NCI-H2107 (cell line): ENCODE measurements at places on chromosomes 16 and 17.

- DNase-seq, result no peak
Observed at GRCh38 chr16:71287911-71288310, 1.3 kb downstream of the CMTR2 start.

DNA sequence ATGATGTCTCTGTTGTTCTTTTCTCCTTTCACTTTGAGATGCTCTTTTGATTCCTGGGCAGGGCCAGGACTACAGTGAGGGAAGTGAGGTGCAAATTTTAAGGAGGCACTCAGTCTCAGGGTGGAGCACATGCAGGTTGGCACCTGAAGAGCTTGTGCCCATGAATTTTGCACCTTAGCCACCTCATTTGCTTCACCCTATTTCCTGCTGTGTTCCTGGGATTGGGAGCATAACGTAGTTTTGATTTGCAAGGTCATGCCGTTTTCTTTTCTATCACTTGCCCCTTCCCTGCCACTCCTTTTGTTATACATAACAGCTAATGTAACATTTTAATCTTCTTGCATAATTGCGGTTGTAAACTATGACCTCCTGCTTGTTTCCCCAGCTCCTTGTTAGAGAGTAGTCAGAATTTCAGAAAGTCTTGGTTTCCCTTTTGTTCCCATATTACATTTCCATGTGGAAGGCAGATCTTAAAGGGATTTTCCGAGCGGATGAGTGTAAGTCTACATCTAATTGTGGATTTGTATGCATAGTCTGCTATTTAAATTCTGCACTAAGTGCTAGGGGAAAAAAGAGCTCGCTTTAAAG is 9.8 kb downstream of the PMFBP1 start:
- DNase-seq, result peak; percentile 29

- DNase-seq, result no peak
Observed at GRCh38 chr17:60914078-60914477, 236.4 kb downstream of the BCAS3 start.

GRCh38 chr17:15514469-15514868 is 47.0 kb upstream of the CDRT4 start:
- no peak for DNase-seq

DNA sequence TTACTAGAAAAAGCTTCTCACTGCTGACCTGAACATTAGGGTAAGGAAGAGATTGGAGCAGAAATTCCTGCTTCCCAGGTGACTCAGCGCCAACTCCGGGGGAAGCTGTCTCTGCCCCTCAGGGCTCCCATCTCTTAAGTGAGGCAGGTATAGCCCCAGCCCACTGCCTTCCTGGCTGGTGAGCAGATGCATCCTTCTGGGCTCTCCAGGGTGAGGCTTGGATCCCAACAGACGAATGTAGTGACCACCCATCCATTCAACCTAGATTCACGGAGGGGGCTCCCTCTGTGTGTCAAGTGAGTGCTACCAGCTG is 3.2 kb downstream of the ATP2C2 start:
- DNase-seq, result no peak

GRCh38 chr17:47760409-47761140 is 27.5 kb downstream of the TBX21 start:
- no peak for DNase-seq

GRCh38 chr16:56234737-56235136 is 43.4 kb downstream of the GNAO1 start:
- no peak for DNase-seq

- no peak for DNase-seq
Observed at GRCh38 chr17:67156269-67157199, 88.5 kb downstream of the HELZ start.

- no peak for DNase-seq
Observed at GRCh38 chr17:17346428-17347233, 43.5 kb downstream of the NT5M start.

- peak; percentile 29 for DNase-seq
Observed at GRCh38 chr17:74635418-74635817, 11.9 kb upstream of the CD300E start.

GRCh38 chr16:17801068-17801467 is 330.3 kb upstream of the XYLT1 start:
- DNase-seq, result no peak

- no peak for DNase-seq
Observed at GRCh38 chr17:17924131-17924856, 47.9 kb downstream of the TOM1L2 start.

GRCh38 chr17:68600067-68600930 is 868 bp downstream of the FAM20A start:
- DNase-seq, result no peak

GRCh38 chr16:28168991-28169554 is 42.7 kb downstream of the XPO6 start:
- DNase-seq, result no peak

- DNase-seq, result no peak
Observed at GRCh38 chr17:48213797-48214196, 106.2 kb downstream of the SNX11 start.

GRCh38 chr17:36514856-36515255 is 19.8 kb downstream of the MYO19 start:
- DNase-seq, result no peak

- no peak for DNase-seq
Observed at GRCh38 chr16:57800200-57801097, 1.8 kb downstream of the KIFC3 start.

GRCh38 chr17:27407916-27408864 is 48.1 kb upstream of the KSR1 start:
- no peak for DNase-seq

GRCh38 chr17:50168319-50168718 is 2.5 kb downstream of the SGCA start:
- no peak for DNase-seq

GRCh38 chr17:1612400-1612799 is 16.2 kb downstream of the SLC43A2 start:
- DNase-seq, result no peak

GRCh38 chr17:20975566-20975965 is 67.2 kb downstream of the USP22 start:
- no peak for DNase-seq

DNA sequence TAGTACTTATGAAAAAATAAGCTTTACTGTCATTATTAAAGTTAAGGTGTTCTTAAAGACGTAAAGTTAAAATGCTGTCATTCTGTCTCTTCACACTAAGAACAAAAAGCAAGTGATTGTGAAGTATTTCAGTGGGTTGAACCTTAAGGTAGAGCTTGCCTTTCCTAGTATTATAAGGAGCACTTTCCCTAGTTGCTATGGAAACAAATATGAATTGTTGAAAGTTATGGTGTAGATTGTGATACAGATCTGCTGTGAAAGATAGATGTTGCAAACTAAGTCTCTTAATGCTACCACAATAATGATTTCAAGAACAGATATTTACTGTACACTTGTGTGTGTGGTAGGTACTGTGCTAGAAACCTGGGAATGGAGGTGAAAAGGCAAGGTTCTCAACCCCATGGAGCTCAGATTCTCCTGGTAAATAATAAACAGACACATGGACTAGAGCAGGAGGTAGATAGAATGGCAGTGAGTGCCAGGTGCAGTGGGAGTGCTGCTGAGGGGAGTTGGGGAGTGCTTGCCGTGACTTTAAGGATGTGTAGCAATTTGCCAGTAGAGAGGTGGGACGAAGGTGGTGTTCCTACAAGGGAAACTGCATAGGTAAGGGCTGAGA is 34.7 kb downstream of the MRTFB start:
- DNase-seq, result no peak

- no peak for DNase-seq
Observed at GRCh38 chr17:50239937-50240336, 34.3 kb upstream of the TMEM92 start.

DNA sequence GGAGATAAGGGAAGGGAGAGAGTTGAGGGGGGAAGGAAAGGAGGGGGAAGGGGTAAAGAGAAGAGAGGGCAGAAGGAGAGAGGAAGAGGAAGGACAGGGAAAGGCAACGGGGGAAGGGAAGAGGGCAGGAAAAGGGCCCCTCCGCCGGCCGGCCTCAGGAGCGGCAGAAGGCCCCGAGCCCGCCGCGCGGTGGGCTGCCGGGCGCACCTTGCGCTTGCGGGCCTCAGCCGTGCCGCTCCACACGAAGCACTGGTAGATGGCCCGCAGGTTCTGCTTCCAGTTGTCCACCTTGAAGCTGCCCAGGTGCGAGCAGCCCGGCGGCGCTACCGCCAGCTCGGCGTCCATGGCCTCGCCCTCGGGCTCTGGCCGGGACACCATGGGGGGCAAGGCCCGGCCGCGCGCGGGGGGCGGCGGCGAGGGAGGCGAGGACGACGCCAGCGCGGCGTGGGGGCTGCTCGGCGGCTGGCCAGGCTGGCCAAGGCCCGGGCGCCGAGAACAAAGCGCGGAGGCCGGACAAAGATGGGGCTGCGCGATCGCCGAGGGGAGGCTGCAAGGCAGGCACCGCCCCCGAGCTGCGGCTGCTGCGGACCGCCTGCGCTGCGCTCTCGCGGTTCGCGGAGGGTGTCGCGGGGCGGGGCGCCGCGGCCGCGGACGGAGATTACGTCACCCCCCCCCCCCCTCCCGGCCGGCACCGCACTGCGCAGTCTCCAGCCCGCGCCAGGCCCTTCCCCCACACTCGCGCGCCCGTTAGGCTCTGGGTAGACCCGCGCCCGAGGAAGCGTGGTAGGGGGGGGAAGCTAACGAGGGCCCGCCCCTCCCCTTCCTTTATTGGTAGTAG is at the start of gene USP22:
Gene USP22 (minus strand): TSS at position 554 of the 838 bp plus-strand sequence. CDS start 176 bp downstream, at position 378.
- peak; percentile 92 for DNase-seq

DNA sequence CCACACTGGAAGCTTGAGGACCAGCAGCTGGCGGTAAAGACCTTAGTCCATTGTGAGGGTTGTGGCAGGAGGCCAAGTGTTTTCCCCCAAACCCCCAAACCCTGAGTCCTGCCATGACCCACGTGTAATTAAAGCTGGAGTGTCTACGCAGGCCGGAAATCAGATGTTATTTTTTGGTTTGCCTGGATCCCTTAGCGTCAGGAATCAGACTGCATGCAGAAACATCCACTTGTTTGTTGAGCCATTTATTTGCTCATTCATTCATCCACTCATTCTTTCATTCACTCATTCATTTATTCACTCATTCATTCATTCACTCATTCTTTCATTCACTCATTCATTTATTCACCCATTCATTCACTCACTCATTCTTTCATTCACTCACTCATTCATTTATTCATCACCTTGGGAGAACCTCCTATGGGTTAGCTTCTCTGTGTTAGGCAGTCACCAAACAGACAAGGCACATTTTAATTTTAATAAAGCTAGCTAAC is 313.1 kb downstream of the MAF start:
- peak; percentile 94 for DNase-seq

DNA sequence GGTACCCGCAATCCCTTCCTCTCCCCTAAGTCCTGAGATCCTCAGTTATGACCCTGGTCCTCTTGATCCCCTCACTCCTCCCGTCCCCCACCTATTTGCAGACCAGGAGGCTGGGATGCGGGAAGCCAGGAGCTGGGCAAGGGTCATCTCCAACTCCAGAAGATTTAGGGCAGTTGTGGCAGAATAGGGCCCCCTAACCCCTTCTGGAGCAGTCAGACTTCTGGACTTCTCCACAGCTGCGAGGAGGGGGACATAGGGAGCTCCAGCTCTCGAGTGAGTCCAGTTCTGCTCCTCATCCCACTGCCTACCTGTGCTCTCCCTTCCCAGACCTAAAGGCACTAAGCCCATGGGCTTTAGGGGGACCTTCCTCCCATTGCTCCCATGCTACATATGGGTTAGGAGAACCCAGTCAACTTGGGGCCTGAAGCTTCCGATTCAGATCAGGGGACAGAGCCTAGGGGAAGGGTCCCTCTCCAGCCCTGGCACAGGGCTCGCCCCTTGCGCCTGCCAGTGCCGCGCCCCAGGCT is 1.3 kb downstream of the WNK4 start:
- no peak for DNase-seq

- DNase-seq, result no peak
Observed at GRCh38 chr17:57442914-57443571, 186.7 kb downstream of the MSI2 start.

DNA sequence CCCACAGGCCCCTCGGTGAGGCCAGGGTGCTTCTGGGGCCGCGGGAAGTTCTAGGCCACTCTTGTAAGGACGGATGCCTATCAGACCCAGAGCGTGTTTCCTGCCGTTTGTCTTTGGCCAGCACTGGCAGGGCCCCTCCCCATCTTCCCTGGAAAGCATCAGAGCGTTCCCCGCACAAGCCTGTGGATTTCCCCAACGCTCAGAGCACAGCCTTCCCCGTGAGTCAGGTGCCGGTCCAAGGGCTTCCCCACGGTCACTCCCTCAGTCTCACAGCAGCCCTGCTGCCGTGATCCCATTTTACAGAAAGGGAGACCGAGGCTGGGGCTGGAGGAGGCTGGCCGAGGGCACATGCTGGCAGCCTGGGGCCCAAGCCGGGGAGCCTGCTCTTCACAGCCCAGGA is 33.7 kb downstream of the CRISPLD2 start:
- DNase-seq, result no peak

DNA sequence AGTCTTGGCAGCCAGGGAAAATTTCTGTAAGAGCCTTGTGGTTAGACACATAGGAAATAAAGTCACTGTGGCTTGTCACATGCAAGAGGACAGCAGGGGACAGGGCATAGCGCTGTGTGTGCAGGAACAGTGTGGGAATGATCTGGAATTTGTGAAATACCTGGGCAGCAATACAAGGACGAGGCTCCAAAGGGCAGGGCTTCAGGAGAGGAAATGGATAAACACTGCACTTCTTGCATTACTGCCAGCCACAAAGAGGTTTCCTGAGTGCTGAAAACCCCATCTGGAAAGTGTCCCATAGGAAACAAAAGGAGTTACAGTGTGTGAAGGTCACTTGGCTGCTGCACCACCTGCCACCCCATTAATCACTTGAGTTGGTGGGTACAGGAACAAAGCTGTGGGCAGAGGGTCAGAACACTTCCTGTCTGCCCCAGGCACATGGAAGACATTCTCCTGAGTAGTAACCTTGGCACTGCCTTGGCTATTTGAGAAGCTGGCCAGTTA is 12.1 kb upstream of the HP start:
- no peak for DNase-seq

DNA sequence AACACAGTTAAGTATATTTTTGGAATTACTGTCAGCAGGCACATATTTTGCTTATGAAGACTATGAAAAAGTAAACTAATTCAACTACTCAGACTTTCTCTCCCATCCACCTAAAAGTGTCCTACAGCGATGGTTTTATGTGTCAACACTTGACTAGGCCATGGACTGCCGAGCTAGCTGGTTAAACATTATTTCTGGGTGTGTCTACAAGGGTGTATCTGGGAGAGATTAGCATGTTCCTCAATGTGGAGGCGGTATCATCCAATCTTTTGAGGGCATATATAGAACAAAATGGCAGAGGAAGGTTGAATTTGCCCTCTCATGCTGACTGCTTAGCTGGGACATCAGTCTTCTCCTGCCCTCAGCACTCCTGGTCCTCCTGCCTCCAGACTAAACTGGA is 82.7 kb upstream of the CDYL2 start:
- no peak for DNase-seq

DNA sequence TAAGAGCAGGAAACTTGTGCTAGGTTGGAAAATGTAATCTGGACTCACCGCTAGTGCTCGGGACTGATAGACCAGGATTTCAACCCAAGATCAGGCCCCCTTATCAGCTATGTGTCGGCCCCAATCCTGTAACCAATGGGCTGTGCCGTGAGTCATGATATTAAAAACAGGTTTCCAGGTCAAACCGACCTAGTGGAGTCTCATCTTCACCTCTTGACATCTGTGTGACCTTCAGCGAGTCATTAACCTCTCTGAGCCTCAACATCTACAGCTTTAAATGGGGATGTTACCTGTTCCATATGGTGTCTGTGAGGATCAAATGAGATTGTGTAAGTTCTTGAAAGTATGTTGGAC is 512 bp downstream of the PMM2 start:
- DNase-seq, result no peak
